Sigmoid colon (tissue), 7 donors: ENCODE measurements at places on chromosomes 1 and 21. TPM values are rescaled to one million over a fixed set of nuclear protein-coding genes. Genes with fewer than 3 reads are reported as not detected.

DNA sequence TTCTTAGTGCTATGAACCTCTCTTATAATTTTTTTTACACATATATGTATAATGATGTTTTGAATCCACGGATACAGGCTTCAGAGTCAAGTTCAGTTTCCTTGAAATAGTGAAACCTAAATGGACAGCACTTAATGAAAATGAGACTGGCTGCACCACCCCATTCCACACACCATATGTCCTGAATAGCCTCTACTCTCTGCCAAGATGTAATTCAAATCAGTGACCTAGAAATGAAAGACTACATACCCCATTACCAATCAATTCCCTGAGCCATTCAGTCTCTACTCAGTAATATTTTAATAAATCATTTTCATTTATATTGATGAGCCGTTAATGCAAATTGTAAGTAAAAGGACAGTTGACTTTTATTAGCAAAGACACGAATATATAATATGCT lies 614.9 kb upstream of the TMPRSS15 start:
- DNase-seq: no peak

GRCh38 chr1:192506741-192507155 lies 68.8 kb upstream of the RGS1 start:
- no peak for DNase-seq

- no peak for DNase-seq
Measured at GRCh38 chr1:152519851-152520250, 5.6 kb downstream of the CRCT1 start.

DNA sequence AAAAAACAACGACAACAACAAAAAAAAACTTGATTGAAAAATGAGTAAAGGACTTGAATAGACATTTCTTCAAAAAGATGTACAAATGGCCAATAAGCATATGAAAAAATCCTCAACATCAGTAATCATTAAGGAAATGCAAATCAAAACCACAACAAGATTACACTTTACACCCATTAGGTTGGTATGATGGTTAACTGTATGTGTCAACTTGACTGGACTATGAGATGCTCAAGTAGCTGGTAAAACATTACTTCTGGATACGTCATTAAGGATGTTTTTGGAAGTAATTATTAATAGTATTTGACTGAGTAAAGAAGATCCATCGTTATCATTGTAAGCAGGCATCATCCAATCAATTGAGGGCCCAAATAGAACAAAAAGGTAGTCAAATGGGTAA lies 34.9 kb upstream of the LYPLAL1 start:
- no peak for DNase-seq

DNA sequence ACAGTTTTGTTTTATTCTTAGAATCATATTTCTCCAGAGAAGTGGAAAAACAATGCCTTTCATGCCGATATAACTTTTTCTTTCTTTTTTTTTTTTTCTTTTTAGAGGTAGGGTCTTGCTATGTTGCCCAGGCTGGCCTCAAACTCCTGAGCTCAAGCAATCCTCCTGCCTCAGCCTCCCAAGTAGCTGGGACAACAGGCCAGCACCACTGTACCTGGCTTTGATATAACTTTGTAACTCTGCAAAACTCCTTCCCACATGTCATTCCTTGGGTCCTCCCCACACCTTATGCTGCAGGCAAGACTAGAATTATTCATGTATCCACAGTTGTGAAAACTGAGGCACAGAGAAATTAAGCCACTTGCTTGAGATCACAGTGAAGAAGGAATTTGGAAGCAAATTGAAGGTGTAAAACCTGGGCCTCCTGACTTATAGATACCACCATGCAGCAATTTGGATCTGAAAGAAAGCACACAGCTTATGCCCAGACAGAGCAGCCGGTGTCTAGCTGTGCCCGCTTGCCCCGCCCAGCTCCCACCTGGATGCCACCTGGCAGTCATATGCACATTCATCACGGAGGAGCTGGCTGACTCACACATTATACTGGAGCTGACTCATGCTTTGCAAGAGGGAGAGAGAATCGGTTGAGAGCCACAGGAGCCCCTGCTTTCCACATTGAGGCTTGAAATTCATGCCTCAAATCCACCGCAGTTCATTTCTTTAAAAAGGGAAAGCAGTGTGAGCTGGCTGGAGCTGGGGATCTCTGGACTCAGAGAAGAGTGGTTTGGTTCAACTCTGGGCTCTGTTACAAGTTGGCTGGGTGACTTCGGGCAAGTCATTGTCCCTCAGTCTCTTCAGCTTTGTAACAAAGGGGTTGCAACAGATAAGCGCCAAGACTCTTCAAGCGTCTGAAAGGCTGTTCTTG lies 8.3 kb upstream of the SLC2A1 start:
- no peak for DNase-seq

GRCh38 chr21:22154579-22155274 lies 1156.5 kb downstream of the NCAM2 start:
- DNase-seq: no peak

GRCh38 chr1:206700445-206701036 lies 15.8 kb downstream of the MAPKAPK2 start:
- peak; percentile 53 for DNase-seq

Gene HAO2
- total RNA-seq: not detected

DNA sequence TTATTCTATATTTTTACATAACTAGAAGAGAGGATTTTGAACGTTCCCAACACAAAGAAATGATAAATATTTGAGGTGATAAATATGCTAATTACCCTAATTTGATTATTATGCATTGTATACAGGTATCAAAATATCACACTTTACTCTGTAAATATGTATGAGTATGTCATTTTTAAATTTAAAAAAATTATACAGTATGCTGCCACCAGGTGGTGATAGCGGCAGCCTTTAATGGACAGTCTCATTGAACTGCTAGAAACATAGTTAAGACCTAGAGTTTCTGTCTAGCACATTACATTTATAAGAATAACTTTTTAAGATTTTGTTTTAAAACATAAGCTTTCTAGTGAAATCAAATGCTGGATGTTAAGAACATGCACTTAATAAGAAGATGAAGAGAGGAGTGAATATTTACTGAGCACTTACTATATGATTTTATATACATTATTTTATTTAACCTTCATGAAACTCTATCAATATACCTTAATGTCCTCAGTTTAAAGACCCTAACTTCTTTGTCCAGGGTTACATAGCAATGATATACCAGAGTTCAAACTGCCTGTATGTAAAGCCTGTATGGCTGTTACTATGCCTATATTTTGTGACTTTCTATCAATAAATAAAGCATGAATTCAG lies 207.1 kb downstream of the NUF2 start:
- no peak for DNase-seq

DNA sequence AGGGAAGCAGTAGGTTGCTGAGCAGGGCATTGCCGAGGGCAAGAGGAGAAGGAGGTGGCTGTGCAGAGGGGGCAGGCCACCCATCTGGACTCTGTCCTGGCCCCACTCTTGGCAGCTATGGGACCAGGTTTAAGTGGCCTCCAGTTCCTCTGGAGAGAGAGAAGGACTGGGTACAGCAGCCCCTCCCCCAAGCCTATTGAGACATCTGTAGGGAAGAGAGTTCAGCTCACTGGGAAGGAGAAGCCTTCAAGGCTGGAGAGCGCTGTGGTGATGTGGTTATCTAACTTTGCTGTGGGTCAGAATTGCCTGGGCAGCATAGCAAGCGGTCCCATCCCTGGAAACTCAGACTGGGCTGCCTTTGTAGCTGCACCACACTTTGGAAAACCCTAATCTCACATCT lies 93.9 kb downstream of the KCNJ15 start:
- DNase-seq: no peak

- DNase-seq: no peak
Measured at GRCh38 chr1:153220606-153221303, 3.4 kb downstream of the PRR9 start.

DNA sequence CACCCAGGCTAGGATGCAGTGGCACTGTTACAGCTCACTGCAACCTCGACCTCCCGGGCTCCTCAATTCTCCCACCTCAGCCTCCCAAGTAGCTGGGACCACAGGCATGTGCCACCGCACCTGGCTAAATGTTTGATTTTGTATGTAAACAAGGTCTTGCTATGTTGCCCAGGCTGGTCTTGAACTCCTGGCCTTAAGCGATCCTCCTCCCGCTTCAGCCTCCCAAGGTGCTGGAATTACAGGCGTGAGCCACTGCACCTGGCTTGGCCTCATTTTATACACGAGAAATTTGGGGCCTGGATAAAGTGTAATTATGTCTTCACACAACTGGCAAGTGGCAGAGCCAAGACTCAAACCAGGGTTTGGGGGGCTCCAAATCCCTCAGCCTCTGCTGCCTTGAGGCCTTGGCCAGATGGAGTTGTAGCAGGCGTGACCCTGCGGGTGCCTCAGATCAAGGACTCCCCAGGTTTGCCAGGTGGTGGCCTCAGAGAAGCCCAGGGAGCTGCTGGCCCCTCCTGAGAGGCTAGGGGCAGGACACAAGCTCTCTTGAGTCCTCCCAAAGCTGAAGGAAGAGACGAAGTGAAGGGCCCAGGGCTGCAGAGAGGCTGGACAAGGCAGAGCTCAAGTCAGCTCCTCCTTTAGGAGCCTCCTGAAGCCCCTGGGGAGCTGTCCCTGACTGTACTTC lies 61.7 kb downstream of the MDM4 start:
- no peak for DNase-seq

DNA sequence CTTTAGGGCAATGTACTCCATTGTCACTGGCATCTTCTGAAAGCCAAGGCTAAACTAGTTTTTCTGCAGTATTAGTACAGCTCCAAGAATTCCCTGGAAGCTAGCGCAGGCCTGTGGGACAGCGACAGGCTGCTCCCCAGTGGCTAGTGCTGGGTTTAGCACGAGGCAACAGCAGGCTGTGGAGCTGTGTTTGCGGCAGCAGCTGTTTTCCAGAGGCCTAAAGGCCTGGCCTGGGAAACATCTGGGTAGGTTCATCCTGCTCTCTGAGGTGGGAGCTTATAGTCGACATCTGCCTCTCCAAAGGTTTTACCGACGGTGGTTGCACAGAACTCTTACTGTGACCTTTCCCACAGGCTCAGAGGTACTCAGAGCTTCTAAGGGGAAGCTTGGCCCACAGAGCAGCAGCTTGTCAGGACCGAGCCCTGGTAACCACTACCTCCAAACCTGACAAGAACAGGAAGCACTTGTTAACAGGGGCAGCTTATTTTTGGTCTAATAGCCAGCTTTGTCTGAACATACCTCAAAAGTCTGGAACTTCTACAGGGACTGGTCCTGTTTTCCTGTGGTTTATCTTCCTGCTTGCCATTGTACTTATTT lies 17.2 kb downstream of the CC2D1B start:
- DNase-seq: no peak

Gene MPL
- total RNA-seq: not detected

DNA sequence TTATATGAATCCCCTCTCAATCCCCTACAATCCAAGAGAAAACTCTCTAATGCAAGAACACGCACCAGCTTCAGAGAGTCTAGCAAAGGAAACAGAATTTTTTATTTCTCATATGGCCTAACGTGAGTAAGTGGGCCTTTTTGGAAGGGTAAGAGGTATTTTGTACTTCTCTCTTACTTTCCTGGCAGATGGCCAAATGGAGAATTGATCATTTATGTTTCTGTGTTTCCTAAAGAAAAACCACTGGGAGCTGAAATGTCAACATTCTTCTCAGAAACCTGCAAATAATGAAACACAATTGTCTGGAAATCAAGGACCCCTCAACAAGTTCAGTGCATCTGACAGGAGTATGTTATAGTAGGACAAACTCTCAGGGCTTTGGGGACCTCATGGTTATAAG lies 176.4 kb upstream of the C8B start:
- DNase-seq: no peak

- no peak for DNase-seq
Measured at GRCh38 chr1:246106342-246106763, 400.7 kb downstream of the SMYD3 start.

DNA sequence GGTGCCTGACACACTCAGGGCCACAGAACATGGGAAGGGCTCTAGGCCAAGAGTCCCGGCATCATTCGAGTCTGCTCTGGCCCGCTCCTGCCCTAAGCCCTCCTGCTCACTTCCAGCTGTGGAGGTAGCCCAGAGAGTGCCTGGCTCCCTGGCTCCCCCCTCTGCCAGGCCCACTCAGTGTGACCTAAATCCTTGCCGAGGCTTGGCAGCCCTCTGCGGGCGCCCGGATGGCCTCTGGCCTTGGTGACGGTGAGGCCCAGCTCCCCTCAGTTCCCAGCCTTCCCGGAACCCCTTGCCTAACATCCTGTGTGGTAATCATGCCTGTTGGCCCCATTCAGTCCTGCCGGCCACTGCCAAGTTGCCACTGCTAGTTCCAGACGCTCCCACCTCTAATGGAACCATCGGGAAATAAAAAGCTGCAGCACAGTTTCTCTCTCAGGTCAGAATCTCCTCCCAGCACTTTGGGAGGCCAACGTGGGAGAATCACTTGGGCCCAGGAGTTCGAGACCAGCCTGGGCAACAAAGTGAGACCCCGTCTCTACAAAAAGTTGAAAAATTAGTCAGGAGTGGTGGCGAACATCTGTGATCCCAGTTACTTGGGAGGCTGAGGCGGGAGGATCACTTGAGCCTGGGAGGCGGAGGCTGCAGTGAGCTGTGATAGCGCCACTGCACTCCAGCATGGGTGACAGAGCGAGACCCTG lies 1.2 kb upstream of the H6PD start:
- peak; percentile 95 for DNase-seq

- no peak for DNase-seq
Measured at GRCh38 chr1:232579958-232580941, 49.7 kb downstream of the SIPA1L2 start.

DNA sequence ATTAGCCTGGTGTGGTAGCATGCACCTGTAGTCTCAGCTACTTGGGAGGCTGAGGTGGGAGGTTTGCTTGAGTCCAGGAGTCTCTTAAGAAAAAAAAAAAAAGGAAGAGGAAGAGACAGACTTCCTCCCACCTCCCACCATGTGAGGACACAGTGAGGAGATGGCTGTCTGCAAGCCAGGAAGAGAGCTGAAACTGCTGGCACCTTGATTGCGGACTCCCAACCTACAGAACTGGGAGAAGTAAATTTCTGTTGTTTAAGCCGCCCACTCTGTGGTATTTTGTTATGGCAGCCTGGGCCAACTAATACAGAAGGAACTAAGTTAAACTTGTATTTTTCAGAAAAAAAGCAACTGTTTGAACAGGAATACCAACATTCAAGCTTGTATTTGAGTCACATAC lies 21.7 kb downstream of the DOP1B start:
- DNase-seq: no peak

GRCh38 chr1:200415227-200415626 lies 5.4 kb upstream of the ZNF281 start:
- no peak for DNase-seq

GRCh38 chr1:116019653-116020253 lies 43.4 kb downstream of the SLC22A15 start:
- no peak for DNase-seq

DNA sequence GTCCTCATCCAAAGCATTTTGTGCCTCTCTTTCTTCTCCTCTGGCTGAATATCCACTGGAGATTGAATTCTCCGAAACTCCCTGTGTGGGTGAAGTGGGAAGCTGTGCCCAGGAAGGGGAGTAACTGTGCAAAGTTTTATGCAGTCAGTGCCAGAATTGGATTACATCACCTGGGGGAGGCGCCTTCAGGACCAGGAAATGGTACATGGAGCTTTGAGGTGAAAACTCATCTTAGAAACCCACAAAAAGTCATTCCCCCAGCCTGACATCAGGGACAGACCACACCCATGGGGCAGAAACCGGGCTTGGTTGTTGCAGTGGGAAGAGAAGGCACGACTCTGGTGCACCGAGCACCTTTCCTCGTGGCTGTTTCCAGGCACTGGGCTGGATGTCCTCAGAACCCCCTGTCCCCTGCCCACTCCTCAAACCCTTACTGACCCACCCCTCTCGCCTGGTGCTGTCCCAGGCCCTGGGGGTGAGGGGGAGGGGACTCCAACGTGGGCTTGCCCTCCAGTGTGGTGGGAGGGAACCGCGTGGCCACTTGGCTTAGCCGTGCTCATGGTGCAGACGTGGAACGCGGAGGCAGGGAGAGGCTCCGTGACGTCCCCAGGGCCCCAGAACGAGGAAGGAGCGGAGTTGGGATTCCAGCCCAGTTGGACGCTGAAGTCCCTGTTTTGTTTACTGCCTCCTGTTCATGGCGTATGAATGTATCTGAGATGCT lies 15.7 kb downstream of the TFF3 start:
- no peak for DNase-seq
